ENCODE measurements at places on chromosomes 1 and 21.

DNA sequence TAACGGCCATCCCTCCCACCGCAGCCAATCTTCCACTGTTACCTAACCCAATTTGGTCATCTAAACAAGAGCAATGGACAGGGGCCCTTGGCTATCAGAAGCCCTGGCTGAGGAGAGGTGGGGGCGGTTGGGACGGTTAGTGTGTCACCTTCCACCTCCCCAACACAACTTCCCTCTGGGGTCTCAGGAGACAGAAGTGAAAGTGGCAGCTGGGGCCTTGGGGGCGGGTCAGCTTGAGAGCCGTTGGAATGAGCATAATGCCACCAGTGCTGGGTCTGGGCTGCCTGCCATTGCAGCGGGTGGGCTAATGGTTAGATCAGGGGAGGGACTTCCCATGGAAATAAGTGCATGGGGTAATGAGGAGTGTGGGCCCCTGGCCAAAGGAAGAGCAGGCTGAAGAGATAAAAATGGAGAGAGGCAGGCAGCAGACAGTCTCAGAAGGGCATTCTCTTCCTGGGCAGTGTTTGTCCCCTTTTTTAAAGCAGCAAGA lies 7.9 kb downstream of the MEF2D start:
- no peak for DNase-seq

DNA sequence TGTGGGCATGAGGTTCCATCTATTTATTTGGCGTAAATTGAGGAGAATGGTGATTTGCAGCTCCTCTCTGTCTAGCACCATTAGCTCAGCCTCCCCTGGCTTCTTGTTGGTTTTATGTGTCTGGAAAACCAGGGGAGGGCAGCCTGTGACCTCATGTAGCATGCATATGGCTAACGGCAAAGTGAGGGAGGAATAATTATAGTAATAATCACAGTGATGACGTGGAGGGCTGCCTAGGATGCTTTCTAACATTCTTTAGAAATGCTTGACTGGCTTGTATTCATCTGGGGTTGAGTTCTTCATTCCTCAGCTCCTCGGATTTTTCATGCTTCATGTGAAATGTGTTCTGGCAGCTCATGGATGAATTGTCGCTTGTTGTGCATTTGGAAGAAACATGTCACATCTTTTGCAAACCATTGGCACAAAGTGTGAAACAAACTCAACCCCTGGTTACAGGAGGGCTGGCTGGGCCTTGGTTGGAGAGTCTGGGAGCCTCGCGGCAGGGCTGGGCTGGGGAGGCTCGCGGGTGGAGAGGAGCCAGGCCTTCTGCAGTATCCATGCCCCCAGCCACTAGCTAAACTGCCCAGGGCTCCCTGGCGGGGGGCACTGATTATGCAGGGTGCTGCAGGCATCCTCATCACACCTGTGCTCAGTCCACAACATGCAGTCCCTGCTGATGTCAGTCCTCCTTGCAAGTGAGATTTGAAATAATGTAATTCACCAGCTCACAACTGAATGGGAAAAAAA lies 149.6 kb downstream of the DISC1 start:
- DNase-seq, result no peak

GRCh38 chr1:83905315-83905907 lies 93.5 kb downstream of the TTLL7 start:
- no peak for DNase-seq

DNA sequence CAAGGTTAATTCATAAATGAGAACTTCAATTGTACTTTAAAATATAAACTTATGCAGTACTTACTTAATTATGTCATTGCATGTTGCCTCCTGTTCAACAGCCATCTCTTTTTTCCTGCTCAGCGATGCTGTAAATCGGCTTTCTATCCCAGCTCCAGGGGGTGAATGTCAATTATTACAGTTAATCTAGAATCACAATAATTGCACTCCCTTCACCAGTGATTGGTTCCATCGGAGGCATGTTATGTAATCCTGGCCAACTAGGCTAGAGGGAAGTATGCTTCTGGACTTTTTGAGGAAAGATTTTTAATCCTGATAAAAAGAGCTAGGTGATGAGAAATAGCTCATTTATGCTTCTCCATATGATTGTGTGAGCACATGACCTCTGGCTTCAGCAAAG lies 53.8 kb upstream of the SGIP1 start:
- no peak for DNase-seq

GRCh38 chr1:76826072-76826845 lies 41.0 kb upstream of the ST6GALNAC5 start:
- no peak for DNase-seq

DNA sequence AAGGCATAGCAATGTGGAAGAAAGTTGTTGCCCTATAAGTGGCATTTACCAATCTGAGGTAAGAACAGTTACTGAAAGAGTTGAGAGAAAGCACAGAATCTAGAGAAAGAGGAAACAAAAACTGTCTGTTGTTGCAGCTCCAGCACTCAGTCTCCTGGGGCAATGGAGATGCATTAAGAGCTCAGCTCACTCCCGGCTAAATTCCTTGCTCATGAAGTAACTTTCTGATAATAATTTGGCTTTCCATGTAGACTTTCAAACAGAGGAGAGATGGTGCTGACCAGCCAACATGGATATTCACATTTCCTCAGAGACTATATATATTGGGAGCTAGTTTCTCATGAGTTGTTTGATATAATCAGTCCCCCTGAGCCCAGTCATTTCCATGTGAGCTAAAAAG lies 135.3 kb downstream of the GDAP2 start:
- DNase-seq, result no peak

- no peak for DNase-seq
These were observed 15.0 kb upstream of the ROR1 start for GRCh38 chr1:63758791-63759190.

DNA sequence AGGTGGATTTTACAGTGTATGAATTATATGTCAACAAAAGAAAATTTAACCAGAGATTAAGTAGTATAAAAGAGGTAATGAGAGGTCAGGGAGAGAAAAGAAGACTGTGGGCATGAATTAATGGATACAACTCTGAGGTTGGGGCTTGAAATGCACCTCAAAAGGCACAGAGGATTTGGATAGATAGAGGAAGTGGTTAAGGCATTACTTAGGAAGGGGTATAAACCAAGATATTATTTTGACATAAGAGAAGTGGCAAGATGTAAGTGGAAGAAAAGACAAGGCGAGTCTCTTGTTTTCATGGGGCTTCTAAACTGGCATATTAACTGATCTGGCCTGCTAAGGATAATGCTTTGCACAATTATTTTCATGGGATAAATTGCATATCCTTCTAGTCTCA lies 34.1 kb downstream of the RAP1A start:
- DNase-seq, result no peak

- DNase-seq, result no peak
These were observed 79.5 kb downstream of the BCAR3 start for GRCh38 chr1:93602101-93602500.

DNA sequence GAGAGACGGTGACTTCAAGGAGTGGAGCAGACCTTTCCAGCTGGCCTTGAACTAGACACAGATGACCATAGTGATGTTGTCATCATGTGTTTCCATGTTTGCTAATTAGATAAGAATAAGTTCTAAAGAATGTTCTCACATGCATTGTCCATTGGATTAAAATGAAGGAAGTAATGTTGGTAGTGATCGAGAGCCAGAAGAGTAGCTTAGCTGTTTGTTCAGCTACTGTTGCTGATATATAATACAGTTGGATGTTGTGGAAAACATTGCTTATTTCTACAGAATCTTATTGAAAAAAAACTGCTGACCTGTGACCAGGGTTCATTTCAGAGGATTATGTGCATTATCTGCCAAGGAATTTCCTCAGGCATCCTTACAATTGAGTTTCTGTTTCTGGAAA lies 249.1 kb upstream of the POGK start:
- no peak for DNase-seq

DNA sequence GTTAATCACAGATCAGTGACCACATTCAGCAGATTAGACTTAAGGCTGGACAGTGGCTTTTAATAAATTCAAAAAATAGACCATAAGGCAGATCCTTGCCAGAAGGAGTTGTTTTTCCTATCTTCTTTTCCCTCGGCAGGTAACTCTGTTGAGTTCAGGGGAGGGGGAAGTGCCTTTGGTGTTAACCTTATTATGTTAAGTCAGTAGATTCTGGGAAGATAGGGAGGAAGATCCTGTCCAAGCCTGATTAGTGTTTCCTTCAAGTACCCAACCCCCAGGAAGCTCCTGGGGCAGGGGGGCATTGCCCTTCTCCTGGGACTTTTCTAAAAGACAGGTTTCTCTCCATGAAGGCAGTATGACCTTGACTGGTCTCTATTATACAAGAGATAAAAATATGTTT lies 87.4 kb downstream of the ELAVL4 start:
- DNase-seq, result no peak

- DNase-seq, result no peak
These were observed 117.3 kb upstream of the BARHL2 start for GRCh38 chr1:90834354-90834885.

DNA sequence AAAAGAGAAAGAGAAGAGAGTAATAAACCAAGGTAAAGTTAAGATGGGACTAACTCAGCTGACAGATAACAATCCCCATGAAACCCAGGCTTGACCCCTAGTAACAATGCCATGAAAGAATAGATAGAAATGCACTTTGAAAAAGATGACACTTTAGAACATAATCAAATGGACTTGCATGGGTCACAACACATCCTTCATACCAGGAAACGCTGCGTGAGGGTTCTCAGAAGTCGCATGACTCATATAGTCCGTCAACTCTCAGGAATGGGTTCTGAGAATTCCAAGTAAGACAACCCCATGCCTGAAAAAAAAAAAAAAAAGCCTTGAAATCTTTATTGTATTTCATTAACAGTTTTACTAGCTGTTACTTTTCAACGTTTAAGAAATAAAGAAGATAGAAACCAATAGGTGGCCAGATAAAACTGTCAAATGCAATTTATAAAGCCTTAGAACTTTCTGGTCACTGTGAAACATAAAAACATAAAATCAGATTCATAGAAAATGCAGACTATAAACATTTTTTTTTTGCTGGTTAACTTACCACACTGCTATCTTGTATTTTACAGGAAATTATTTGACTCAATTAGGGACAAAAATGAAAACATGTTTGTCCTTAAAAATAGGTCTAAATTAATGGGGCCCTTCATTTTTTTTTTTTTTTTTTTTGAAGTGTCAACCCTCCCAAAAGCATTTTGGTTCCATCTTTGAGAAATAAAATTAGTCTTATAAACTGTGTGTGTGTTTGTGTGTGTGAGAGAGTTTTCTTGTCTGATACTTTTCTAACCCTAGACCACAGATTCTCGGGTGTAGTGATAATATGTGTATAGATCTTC lies 202.1 kb downstream of the NCAM2 start:
- no peak for DNase-seq

- DNase-seq, result no peak
These were observed 27.2 kb downstream of the IRF2BP2 start for GRCh38 chr1:234582681-234583301.

DNA sequence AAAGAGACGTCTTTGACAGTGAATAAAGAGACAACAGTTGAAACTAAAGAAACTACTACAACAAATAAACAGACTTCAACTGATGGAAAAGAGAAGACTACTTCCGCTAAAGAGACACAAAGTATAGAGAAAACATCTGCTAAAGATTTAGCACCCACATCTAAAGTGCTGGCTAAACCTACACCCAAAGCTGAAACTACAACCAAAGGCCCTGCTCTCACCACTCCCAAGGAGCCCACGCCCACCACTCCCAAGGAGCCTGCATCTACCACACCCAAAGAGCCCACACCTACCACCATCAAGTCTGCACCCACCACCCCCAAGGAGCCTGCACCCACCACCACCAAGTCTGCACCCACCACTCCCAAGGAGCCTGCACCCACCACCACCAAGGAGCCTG lies 68.5 kb downstream of the TPR start:
- DNase-seq, result no peak

GRCh38 chr21:38264571-38264970 lies 7.8 kb downstream of the KCNJ15 start:
- DNase-seq, result no peak

Measured in mesothelial cell of epicardium (in vitro differentiated cells).